ENCODE measurements at places on chromosomes 2 and 18.

DNA sequence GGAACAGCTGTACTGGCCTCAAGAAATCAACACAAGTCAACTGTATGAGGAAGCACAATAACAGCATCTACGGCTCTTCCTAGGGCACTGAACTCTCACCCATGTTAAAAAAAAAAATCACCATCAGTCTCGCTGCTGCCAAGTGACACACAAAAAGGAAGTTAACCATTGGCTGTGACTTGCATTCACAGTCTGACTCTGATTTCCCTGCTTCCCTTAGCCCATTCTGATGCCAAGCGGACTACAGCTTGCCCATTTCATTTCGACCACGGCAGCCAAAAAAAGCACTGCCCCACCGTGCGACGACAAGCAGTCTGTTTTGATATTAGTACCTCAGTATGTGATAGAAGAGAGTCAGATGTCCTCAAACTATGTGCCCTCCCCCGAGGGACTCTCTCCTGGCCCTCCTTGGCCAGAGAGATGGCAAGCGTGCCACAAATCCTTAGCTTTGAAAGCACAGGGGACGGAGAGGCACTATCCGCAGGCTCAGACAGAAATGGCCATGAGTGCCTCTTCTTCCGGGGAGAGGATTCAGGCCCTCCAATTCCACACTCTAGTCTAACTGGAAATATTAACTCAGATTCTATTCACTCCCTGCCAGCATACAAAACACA lies 250.0 kb downstream of the TCF4 start:
- DNase-seq, result peak; percentile 27

DNA sequence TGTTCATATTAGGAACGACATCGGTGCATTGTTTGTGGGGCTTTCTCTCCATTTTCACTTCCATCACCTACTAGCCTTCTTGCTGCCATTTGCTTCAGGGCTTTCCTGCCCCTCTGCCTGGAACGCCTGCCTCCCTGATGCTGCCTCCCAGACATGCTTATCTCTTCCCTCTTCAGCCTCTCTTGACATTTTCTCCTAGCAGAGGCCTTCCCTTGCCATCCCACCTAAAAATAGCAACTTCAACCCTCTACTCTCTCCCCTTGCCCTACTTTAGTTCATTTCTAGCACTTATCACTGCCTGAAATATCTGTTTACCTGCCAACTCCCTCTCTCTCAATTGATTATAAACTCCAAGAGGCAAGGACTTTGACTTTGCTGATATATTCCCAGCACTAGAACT lies 210.3 kb downstream of the SP3 start:
- DNase-seq, result no peak

DNA sequence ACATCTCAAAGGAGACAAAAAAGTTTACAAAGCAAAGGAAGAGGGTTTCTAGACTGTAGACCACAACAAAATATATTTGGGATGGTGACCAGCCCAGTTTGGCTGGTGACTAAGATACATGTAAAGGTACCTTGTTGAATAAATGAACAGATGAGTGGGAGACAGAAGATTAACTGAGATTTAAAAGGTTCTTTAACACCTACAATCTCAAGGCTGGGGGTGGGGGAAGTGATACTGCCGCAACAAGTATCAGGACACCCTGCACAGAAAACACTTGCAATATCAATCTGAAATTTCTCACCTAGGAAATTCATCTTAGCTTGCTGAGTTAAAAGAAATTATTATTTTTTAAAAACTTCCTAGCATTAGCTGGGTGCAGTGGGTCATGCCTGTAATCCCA lies 8.3 kb downstream of the RNF149 start:
- DNase-seq, result no peak

GRCh38 chr2:88489181-88489580 lies 36.7 kb upstream of the FOXI3 start:
- no peak for DNase-seq

DNA sequence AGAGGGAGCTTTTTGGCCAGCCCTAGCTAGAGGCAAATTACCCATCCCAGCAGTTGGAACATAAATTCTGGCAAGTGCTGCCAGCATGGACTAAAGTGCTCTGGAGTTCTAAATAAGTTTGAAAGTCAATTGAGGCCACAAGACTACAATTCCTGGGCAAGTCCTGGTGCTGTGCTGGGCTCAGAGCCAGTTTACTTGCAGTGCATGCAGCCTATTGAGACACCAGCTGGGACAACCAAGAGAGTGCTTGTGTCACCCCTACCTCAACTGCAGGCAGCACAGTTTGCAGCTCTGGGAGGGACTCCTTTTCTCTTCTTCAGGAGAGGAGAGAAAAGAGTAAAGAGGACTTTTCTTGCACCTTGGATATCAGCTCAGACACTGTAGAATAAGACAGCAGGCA lies 277.2 kb upstream of the TMEFF2 start:
- no peak for DNase-seq

DNA sequence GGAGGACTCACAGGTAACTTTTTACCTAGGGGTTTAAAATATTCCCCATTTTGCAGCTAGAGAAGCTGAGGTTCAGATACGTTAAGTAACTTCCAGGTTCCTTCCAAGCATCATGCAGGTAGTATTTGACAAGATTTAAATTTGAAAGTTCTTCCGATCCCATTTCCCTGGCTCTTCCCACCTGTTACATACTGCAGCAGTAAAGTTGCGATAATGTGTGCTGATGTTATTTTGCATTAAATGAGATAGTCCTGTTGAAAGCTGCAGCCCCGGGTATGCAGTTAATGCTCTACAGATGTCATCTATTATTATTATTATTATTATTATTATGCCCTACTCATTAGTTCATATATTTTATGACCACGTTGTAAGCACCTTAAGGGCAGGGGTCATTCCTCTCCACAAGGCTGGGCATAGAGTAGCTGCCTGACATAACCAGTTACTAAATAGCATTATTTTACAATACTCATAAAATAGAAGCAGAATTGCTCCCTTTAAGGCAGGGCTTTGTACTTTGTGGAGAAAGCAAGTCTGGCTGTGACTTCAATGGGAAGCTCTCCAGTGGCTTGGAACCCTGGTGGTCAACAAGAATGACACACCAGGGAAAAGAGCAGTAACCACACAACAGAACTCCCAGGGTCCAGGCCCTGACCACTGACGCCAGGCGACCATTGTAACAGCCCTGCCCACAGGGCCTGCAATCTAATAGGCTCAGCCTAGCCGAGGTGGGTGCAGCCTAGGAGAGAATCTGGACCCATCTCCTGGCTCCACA lies 112.0 kb upstream of the STPG4 start:
- no peak for DNase-seq
